Lung (tissue), 17 donors: ENCODE measurements at places on chromosomes 3 and 15. TPM values are rescaled to one million over a fixed set of nuclear protein-coding genes. Genes with fewer than 3 reads are reported as not detected.

The COX5A gene
- total RNA-seq, result 163 TPM

The ROBO2 gene
- total RNA-seq, result 6.0 TPM

The CCDC39 gene
- total RNA-seq, result 5.1 TPM

The MKRN3 gene
- not detected for total RNA-seq

The GLDN gene
- total RNA-seq, result 0.82 TPM

The TNIK gene
- total RNA-seq, result 36.3 TPM

The RTP1 gene
- not detected for total RNA-seq

The CALML4 gene
- total RNA-seq, result 16.8 TPM

The SIDT1 gene
- 5.0 TPM for total RNA-seq

The FBXW12 gene
- total RNA-seq, result not detected

The C3orf85 gene
- not detected for total RNA-seq

The DPH3 gene
- 22.0 TPM for total RNA-seq

The STAC gene
- total RNA-seq, result 3.1 TPM

The PCYT1A gene
- total RNA-seq, result 67.4 TPM

The FANCD2OS gene
- not detected for total RNA-seq

The GXYLT2 gene
- total RNA-seq, result 8.0 TPM

The LDHAL6B gene
- not detected for total RNA-seq

The GATM gene
- 6.3 TPM for total RNA-seq

The FAM227B gene
- total RNA-seq, result 6.1 TPM

The HAPLN3 gene
- total RNA-seq, result 5.7 TPM

The SAXO2 gene
- 54.0 TPM for total RNA-seq

The PPP2R3A gene
- total RNA-seq, result 7.3 TPM

The CGNL1 gene
- total RNA-seq, result 42.5 TPM

GRCh38 chr3:98565237-98565643 lies 28.2 kb downstream of the CPOX start:
- no peak for DNase-seq

- DNase-seq, result no peak
Measured at GRCh38 chr3:190614226-190615059, 100.6 kb downstream of the IL1RAP start.

- no peak for DNase-seq
Measured at GRCh38 chr3:125461896-125462295, 58.1 kb downstream of the SNX4 start.

DNA sequence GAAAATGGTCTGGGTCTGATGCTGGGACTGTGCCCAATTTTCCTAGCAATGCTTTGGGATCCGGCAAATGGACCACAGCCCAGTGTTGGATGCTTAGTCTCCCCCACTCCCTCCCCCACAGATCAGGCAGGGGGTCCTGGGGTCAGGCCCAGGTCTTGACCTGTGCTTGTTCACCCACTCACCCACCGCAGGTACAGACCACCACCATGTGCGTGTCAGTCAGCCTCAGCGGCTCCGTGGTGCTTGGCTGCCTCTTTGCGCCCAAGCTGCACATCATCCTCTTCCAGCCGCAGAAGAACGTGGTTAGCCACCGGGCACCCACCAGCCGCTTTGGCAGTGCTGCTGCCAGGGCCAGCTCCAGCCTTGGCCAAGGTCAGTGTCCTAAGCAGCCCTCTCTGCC lies 10.6 kb downstream of the GRM2 start:
- no peak for DNase-seq

DNA sequence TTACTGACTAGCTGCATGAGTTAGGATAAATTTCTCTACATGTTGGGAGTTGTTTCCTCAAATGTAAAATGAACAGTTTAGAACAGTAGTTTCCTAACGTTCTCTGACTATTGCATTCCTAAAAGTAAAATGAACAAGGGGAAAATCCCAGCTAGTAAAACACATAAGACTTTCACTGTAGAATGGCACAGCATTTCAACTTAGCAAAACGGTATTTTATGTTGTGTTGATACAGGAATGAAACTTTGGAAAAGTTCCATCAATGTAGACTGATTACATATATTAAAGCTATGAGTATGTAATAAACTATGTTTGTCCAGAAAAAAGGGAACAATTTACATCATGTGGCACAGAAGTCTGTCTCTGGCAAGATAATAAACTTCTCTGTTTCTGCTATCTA lies 297.4 kb upstream of the EPHA3 start:
- DNase-seq, result peak; percentile 16

- peak; percentile 61 for DNase-seq
Measured at GRCh38 chr15:40859206-40859851, 14.7 kb downstream of the RHOV start.

- no peak for DNase-seq
Measured at GRCh38 chr3:155420406-155420805, 126.9 kb upstream of the STRIT1 start.

GRCh38 chr3:61685755-61686154 lies 124.4 kb downstream of the PTPRG start:
- no peak for DNase-seq

DNA sequence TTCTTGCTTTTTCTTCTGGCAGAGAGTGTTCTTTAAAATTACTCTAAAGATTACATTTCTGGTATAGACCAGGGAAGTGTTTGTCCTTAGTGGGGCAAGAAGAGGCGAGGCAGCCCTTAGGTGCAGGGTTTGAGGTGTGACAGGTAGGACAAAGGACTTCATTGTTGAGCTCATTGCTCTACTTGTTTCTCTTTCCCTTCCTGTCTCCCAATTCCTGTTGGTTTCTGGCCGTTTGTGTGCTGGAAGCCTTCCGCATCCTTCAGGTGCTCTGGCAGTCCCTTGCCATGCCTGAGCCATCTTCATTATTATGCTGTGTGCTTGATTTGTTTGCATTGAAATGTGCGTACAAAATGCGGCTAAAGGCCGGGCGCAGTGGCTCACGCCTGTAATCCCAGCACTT lies 85.1 kb downstream of the CCK start:
- DNase-seq, result no peak

DNA sequence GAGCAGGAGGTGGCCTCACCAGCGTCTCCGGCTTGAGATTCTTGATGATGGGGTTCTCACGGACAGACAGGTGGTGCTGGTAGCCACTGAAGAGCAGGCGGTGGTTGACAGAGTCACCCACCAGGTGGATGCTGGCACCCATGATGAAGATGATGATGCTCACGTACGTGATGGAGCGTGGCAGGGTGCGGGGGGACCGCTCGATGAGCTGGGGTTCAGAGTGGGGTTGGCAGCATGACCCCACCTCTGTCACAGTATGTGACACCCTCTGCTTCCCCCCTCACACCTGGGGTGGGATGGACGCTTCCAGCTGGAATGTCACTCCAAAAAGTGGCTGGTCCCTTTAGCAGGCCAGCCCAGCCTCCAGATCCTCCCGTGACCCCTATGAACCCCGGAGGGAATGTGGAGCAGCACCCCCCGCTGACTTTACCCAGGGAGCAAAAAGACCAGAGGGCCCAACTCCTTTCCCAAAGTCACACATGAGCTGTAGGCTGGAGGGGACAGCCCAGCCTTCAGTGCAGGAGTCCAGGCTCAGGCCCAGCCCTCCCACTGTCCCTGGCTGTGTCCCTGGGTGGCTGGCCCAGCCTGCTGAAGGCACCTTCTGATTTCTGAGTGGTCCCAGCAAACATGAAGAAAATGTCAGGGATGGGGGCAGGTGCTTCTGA lies 6.7 kb upstream of the CALML4 start:
- DNase-seq, result no peak

DNA sequence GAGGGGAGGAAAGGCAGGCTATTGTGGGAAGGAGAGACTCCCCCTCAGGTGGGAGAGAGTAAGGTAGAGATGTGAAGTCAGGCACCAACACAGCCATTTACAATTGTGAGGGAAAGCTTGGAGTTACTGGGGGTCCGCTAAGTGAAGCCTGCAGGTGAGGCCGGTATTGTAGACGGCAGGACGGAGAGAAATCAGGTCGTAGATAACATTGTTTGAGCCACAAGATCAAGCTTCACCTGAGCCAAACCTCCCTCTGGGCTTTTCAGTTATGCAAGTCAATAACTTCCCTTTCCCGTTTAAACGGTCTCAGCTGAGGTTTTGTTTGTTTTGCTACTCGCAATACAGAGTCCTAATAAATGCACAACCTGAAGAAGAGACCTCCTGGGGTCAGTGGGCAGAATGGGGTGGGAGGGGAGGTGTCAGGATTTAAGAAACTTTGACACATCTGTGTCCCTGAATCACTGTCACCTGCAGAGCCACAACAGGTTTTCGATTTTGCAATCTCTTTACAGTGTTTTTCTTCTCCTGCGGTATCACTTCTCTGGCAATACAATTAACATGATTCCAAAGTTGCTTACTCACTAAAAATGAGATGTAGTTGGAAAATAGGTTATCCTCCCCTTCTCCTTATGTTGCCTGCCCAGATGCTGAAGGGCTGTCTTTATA lies 72.0 kb upstream of the GLCE start:
- DNase-seq, result no peak

GRCh38 chr3:138036572-138036971 lies 26.6 kb downstream of the CLDN18 start:
- no peak for DNase-seq

DNA sequence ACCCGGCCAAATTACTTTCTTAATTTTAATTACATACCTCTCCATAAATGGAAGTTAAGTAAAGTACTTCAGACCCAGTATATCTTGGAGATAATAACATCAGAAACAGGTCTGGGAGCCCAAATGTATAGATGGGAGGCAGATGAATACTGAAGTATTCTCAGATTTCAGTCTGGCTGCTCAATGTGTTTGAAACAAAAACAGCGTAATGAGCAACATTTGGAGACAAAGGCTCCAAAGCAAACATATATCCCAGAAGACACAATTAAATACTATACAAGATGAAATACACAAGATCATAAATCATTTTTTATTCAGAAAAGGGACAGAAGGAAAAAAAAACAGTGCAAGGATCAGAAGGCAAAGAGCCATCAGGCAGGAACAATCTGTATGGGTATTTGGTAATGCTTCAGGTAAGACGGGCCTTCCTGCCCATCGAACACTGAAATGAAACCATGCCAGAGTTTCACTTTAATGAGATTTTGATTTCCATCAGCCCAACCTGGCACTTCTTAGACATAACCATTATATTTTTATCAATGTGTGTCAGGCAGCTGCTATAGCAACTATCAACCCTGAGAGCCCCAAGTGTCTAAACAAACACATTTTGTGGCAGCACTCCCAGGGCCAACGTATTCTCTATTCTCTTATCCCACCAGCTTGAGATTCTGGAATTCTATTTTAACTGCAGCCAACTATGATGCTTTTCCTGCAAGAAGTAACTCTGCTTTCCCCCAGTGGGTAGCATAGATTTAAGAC lies 210.8 kb downstream of the STT3B start:
- peak; percentile 73 for DNase-seq

DNA sequence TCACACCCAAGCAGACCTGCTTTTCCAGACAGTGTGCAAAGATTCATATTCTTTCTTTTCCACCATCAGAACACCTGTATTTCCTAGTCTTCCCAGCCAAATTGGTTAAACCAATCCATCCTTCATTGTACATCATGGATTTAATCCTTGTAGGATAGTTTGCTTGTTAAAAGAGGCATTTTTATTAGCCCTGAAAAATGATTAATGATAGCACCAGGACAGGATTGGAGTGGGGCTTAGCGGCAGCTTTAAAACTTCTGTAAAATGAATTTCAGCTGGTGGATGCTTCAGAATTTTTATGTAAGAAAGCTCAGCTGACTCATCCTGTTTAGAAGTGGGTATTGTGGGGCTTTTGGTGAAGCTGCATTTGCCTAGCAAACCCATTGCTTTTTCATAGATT lies 36.1 kb upstream of the ARHGEF26 start:
- no peak for DNase-seq

GRCh38 chr3:138975351-138975750 lies 28.3 kb downstream of the FOXL2NB start:
- DNase-seq, result no peak

GRCh38 chr3:146249921-146250320 lies 984 bp downstream of the PLSCR4 start:
- DNase-seq, result peak; percentile 55

DNA sequence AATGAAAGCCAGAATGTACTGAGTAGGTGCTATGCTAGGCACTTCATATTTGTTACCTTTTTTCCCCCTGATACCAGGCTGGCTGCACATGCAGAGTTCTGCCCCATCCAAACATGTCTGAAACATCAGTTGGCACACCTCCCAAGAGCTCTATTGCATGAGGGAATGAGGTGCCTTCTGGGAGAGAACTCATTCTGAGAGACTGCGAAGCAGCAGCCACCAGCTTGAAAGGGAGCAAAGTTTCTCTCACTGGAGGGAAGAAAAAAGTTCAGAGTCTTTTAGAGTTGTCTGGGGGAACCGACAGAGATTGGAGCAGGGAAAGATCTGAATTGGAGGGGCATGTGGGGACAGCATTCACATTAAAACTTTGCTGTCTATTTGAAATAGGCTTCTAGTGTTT lies 84.1 kb downstream of the AGBL1 start:
- DNase-seq, result no peak

DNA sequence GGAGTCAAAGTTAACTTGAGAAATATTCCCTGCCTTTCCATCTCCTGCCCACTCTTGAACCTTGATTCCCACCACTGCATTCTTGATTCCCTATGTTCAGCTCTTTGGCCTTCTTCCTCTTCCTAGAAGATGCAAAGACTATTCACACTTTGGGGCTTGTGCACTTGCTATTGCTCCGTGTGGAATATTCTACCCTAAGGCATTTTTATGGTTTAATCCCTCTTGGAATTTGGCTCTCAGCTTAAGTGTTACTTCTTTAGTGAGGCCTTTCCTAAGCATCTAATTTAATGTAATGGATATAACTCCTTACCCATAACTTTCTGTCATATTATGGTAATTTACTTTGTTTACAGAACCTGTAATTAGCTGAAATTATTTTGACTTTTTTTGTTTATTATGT lies 318.9 kb upstream of the COL8A1 start:
- DNase-seq, result no peak

DNA sequence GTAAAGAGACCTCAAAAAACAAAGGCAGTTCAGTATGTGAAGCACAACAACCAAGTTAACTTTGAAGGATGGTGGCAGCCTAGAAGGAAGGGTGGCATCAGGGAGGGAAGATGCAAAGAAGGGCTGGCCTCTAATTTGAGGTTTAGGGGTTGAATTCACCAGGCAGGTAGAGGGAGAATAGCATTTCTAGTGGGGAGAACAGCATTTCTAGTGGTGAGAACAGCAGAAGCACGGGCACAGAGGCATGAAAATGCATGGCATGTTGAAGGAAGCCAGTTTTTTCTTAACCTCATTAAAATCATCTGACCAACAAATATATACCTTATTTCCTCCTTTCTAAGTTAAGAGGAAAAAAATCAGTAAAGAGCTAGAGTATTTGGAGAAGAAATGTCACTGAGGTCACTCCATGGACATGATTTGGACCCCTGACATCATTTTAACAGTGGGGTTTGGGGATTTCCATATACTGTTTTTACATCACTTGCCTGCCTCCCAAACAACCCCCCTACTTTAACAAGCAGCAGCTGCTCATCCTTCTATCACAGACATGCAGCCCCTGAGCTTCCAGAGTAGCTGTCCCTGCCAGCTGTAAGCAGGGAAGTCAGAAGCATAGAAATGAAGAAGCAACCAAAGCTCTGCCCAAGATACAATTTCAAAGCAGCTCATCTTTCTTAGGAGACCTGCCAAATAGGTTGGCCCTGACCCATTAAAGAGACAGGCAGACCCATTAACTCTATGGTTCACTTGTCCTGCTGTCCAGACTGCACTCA lies 2.4 kb upstream of the POPDC2 start:
- DNase-seq, result peak; percentile 28

GRCh38 chr3:185680231-185680630 lies 94.1 kb downstream of the SENP2 start:
- peak; percentile 41 for DNase-seq
